Left lung (tissue), 14 donors: ENCODE measurements at places on chromosomes 1 and 21. TPM values are rescaled to one million over a fixed set of nuclear protein-coding genes. Genes with fewer than 3 reads are reported as not detected.
A peak's percentile ranks its signal among the peaks of the same experiment; 100 is the strongest.

Gene TMEM82
- polyA plus RNA-seq, result not detected

Gene LRRC53
- polyA plus RNA-seq, result not detected

Gene CLDN8
- 0.33 TPM for polyA plus RNA-seq

DNA sequence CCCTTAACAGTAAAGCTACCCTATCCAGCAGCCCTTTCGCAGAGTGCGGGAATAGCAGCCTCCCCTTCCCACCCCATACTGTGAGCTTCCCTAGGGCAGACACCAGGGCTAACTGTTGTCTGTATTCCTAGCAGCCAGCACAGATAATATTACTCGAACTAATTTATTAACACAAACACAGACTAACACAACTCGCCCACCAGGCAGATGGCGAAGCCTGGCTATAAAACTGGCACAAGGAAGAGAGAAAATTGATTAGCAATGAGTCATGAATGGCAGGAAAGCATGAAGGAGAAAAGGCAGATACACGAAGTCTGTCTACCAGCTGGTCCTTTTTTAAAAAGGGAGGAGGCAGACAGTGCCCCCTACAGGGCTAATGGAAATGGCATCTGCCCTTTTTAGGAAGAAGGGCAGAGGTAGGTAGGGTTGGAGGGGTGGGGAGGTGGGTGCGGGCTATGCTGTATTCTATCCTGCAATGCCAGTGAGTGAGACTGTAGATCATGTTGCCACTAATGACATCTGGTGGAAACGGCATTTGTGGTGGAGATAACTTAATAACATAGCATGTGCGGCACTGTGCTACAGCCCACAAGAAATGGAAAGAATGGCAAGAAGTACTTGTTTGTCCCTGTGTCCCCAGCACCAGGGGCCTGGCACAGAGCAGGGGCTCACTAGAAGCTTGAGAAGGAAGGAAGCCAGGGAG is 30.6 kb upstream of the CTPS1 start:
- no peaks in the 10 kb centered on the region for H3K36me3 ChIP-seq
- no peaks in the 10 kb centered on the region for H3K27me3 ChIP-seq
- no peak overlapping the region for H3K27ac ChIP-seq
- DNase-seq, result peak; percentile 41
- H3K4me3 ChIP-seq, result no peak overlapping the region

DNA sequence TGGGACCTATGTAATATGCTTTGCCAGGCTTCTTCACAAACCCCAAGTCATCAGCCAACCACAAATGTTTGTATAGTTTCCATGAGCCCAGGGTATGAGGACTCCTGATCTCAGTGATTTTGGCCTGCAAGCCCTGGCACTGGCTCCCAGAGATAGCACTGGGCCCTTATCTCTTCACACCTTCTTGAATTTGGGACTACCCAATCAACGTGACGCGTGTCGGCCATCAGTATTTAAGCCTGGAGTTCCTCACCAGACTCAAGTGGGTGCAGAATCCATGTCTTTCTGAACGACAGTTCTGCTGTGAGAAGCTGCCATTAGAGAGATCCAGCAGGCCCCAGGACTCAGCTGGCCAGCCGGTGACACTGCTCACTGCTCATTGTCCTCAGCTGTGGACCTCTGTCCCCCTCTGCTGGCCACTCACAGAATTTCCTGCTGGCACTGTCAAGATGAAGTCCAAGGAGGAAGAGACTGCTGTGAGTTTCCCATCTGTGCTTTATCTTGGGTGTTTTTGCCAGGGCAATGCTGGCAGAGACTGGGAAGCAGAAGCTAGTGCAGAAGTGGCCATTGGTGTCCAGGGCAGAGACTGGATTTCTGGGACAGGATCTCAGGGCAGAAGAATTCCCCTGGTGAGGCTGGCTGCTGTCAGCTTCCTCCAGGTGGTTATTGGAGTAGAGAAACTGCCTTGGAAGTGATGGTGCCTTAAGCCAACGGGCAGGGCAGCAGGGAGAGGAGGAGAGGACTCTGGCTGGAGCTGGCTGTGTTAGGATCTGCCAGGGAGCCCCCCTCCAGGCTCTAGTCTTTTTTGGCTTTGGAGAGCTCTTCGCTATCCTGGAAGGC is 28.4 kb downstream of the TMCC2 start:
- no peaks in the 10 kb centered on the region for H3K36me3 ChIP-seq
- no peaks in the 10 kb centered on the region for H3K27me3 ChIP-seq
- DNase-seq, result peak; percentile 84
- H3K4me1 ChIP-seq, result peaks cover 9% of the 10 kb centered on the region

GRCh38 chr1:220224033-220224432 is 48.2 kb downstream of the RAB3GAP2 start:
- H3K27ac ChIP-seq, result no peak overlapping the region
- H3K27me3 ChIP-seq, result no peaks in the 10 kb centered on the region
- DNase-seq, result no peak
- no peaks in the 10 kb centered on the region for H3K4me1 ChIP-seq
- peaks cover 7% of the 10 kb centered on the region for H3K36me3 ChIP-seq
- no peak overlapping the region for H3K4me3 ChIP-seq

GRCh38 chr1:53112271-53112774 is 30.1 kb downstream of the SLC1A7 start:
- H3K4me3 ChIP-seq, result no peak overlapping the region
- no peaks in the 10 kb centered on the region for H3K36me3 ChIP-seq
- peaks cover 22% of the 10 kb centered on the region for H3K4me1 ChIP-seq
- DNase-seq, result no peak

- H3K36me3 ChIP-seq, result no peaks in the 10 kb centered on the region
- H3K27ac ChIP-seq, result no peak overlapping the region
- DNase-seq, result no peak
- H3K4me1 ChIP-seq, result no peaks in the 10 kb centered on the region
Measured at GRCh38 chr1:88595355-88596002, 88.6 kb upstream of the PKN2 start.

Gene SPAG17
- 14.6 TPM for polyA plus RNA-seq

Gene SNRNP40
- polyA plus RNA-seq, result 72.3 TPM

DNA sequence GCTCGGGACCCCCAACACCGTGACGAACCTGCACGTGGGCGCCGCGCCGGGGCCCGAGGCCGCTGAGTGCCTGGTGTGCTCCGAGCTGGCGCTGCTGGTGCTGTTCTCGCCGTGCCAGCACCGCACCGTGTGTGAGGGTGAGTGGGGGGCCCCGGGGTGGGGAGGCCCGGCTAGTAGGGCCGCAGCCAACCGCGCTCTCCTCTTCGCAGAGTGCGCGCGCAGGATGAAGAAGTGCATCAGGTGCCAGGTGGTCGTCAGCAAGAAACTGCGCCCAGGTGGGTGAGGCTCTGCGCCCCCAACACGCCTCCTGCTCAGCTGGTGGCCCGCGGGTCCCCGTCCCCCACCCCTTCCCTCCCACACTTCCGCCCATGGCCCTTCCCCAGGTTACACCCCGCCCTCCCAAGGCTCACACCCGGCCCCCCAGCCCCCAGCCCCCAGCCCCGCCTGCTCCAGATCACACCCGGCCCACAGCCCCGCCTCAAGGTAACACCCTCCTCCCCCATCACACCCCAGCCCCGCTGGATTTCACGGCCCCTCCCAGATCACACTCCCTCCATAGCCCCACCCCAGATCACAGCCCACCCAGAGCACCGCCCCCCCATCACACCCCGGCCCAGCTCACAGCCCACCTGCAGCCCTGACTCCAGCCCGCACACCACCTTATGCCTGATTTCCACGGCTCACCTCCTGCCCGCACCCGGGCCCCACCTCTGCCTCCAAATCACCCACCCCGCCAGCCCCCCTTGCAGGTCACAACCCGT is 2.4 kb upstream of the MMP23B start:
- H3K27ac ChIP-seq, result peak overlapping the region; percentile 45
- peaks cover 9% of the 10 kb centered on the region for H3K27me3 ChIP-seq
- no peak overlapping the region for H3K4me3 ChIP-seq
- H3K4me1 ChIP-seq, result peaks cover 24% of the 10 kb centered on the region

Gene PDE4B
- 17.3 TPM for polyA plus RNA-seq

Gene OR2L3
- polyA plus RNA-seq, result not detected

Gene DMRTA2
- polyA plus RNA-seq, result not detected

Gene AMY1C
- 3.9 TPM for polyA plus RNA-seq

DNA sequence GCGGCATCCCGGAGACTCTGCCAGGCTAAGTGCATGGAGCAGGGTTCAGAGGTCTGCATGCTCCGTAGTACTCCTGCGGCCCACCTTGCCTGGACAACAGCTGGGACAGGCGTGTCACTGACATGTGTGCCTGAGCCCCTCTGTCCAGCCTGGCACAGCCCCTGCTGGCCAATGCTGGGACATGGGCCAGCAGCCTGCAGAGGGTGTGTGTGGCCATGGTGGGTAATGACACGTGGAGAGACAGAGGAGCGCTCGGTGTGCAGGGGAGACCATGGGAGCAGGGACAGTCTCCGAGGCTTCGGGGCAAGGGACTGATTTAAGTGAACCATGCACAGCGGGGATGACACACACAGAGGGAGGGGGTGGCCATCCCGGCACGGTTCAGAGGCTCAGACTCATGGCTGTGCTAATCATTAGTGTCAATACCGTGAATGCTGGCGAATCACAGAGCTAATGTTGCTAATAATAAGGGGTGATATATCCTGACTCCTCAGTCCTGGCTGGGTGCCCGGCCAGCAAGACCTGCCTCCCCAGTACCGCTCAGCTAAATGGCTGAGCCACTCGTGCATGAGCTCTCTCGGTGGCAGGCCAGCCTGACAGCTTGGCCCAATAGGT is 41.5 kb downstream of the IGSF21 start:
- H3K27me3 ChIP-seq, result peaks cover 34% of the 10 kb centered on the region
- H3K4me1 ChIP-seq, result no peaks in the 10 kb centered on the region
- DNase-seq, result no peak
- H3K36me3 ChIP-seq, result no peaks in the 10 kb centered on the region
- H3K4me3 ChIP-seq, result no peak overlapping the region

- peaks cover 6% of the 10 kb centered on the region for H3K36me3 ChIP-seq
- H3K27ac ChIP-seq, result peak overlapping the region; percentile 72
- H3K4me3 ChIP-seq, result no peak overlapping the region
- no peaks in the 10 kb centered on the region for H3K27me3 ChIP-seq
- no peak for DNase-seq
Measured at GRCh38 chr1:183842795-183843144, 37.9 kb downstream of the RGL1 start.

Gene TEDDM1
- polyA plus RNA-seq, result 0.25 TPM

- no peaks in the 10 kb centered on the region for H3K27me3 ChIP-seq
- no peaks in the 10 kb centered on the region for H3K4me1 ChIP-seq
- H3K36me3 ChIP-seq, result peaks cover 8% of the 10 kb centered on the region
- no peak overlapping the region for H3K4me3 ChIP-seq
- no peak overlapping the region for H3K27ac ChIP-seq
Measured at GRCh38 chr1:235102993-235103411, 25.6 kb downstream of the TOMM20 start.

Gene GMEB1
- polyA plus RNA-seq, result 17.8 TPM

Gene NPL
- polyA plus RNA-seq, result 8.4 TPM

GRCh38 chr1:118047006-118047649 is 117.6 kb downstream of the WDR3 start:
- no peak overlapping the region for H3K4me3 ChIP-seq
- H3K36me3 ChIP-seq, result no peaks in the 10 kb centered on the region
- H3K27ac ChIP-seq, result no peak overlapping the region
- no peaks in the 10 kb centered on the region for H3K27me3 ChIP-seq
- DNase-seq, result no peak
- H3K4me1 ChIP-seq, result no peaks in the 10 kb centered on the region

Gene VWA1
- polyA plus RNA-seq, result 66.7 TPM

DNA sequence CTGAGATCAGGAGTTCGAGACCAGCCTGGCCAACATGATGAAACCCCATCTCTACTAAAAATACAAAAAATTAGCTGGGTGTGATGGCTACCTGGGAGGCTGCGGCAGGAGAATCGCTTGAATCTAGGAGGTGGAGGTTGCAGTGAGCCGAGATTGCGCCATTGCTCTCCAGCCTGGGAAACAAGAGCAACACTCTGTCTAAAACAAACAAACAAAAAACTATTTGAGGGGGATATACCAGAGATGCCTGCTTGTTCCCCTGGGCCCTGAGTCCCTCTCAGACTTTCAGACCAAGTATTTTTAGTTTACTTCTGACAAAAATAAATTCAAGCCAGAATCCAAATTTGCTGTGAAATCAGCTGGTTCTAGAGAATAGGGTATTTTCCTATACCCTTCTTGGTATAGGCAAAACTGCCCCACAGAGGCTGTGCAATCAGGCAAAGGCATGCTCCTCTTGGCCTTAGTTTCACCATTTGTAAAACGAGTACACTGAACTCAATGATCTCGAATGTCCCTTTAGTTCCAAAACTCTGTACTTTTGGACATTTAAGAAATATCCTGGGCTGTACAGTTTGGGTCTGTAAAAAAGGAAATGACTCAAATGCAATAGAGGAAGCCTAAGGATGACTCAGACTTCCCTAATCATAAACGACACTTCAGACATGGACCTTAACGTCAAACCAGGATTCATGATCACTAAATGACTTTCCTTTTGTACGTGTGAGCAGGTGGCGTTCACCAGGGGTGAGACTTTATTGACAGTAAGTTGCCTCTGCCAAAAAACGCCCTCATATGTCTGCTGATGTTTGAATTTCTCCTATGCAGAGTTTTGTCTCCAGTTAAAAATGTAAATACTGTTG is 16.1 kb downstream of the ENSA start:
- H3K4me1 ChIP-seq, result peaks cover 92% of the 10 kb centered on the region
- H3K36me3 ChIP-seq, result no peaks in the 10 kb centered on the region
- no peak overlapping the region for H3K4me3 ChIP-seq
- peak overlapping the region; percentile 95 for H3K27ac ChIP-seq

- peaks cover 22% of the 10 kb centered on the region for H3K4me1 ChIP-seq
- no peak overlapping the region for H3K27ac ChIP-seq
- H3K27me3 ChIP-seq, result peaks cover 100% of the 10 kb centered on the region
- peak; percentile 71 for DNase-seq
Measured at GRCh38 chr1:213985209-213986019, 2.4 kb upstream of the PROX1 start.

Gene UAP1
- polyA plus RNA-seq, result 41.2 TPM

- H3K4me3 ChIP-seq, result no peak overlapping the region
- H3K4me1 ChIP-seq, result no peaks in the 10 kb centered on the region
- no peaks in the 10 kb centered on the region for H3K27me3 ChIP-seq
- H3K27ac ChIP-seq, result no peak overlapping the region
Measured at GRCh38 chr1:117653732-117654492, 48.1 kb downstream of the TENT5C start.

DNA sequence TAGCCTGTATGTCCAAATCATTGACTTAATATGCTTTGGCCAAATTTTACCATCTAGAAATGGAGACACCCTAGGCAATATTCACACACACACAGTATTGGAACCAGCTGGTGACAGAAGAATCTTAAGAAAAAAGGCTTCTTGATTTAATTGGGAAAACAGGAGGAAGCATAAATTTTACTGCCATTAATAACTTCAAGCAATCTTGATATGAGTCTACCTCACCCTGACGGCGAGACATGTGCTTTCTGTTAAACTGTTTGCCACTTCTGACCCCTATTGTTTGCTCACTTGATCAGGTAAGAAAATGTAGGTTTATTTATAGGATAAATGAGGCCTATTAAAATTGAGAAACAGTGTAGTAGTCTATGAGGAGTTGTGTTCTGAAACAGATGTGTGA is 73.2 kb downstream of the KIFAP3 start:
- DNase-seq, result no peak
- no peak overlapping the region for H3K27ac ChIP-seq
- no peak overlapping the region for H3K4me3 ChIP-seq
- H3K36me3 ChIP-seq, result no peaks in the 10 kb centered on the region
- H3K4me1 ChIP-seq, result no peaks in the 10 kb centered on the region

- no peak overlapping the region for H3K4me3 ChIP-seq
- H3K4me1 ChIP-seq, result no peaks in the 10 kb centered on the region
- no peak overlapping the region for H3K27ac ChIP-seq
- H3K27me3 ChIP-seq, result no peaks in the 10 kb centered on the region
Measured at GRCh38 chr1:40892354-40892753, 30.2 kb upstream of the CITED4 start.

- peaks cover 9% of the 10 kb centered on the region for H3K4me1 ChIP-seq
- no peak overlapping the region for H3K27ac ChIP-seq
- no peak for DNase-seq
- H3K36me3 ChIP-seq, result no peaks in the 10 kb centered on the region
- no peaks in the 10 kb centered on the region for H3K27me3 ChIP-seq
- no peak overlapping the region for H3K4me3 ChIP-seq
Measured at GRCh38 chr1:26858160-26858559, 4.8 kb upstream of the SFN start.
